CD4-positive, alpha-beta memory T cell (primary cell): ENCODE measurements at places on chromosomes 12 and 14.

DNA sequence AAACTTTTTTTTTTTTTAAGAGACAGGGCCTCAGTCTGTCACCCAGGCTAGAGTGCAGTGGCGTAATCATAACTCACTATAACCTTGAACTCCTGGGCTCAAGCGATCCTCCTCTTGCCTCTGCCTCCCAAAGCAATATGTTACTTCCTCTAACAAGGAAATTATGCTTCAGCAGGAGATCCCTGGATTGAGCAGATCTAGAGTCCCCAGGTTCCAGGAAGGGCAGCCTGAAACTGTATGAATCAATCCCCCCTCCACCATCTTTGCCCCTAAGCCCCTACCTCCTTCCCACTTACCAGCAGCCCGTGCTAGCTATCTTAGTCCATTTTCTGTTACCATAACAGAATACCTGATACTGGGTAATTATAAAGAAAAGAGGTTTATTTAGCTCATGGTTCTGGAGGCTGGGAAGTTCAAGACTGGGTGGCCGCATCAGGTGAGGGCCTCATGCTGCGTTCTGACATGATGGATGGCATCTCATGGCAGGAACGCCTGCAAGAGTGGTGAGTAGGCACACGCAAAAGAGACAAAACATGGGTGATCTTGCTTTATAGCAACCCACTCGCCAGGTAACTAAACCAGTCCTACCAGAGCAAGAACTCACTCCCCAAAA, 5.0 kb downstream of the TAMALIN start:
- no peak for DNase-seq

DNA sequence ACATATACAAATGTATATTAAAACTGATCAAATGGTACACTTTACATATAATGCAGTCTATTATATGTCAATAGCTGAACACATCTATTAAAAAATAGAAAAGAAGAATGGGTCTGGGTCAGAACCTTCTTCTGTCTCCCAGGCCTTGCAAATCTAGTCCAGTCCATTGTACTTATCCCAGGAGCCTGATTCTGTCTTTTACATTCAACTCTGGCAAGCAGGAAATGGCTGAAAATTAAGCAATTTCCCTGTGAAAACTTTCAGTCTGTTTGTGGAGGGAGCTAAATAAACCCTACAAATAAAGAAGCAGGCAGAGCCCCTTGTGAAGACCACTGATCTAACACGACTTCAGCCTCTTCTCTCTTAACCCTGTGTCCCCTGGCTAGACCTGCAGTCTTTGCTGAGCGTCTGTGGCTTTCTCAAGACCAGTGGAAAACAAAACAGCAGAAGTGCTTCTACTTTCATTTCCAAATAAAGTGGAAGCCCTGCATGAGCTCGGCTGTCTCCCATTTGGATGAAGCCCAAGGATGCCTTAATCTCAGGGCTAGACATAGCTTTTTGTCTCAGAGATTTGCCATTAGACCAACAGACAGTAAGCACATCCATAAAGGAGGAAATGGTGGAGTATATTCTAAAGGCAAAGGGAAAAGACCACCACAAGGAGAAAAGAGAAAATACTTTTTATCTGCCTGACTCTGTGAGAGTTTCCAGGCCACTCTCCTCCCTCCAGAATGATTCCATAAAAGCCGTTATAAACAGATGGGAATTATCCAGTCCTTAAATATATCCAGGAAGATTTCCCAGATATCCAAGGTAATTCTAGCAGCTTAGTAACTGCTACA, 48.2 kb downstream of the CRACR2A start:
- DNase-seq = no peak

- no peak for DNase-seq
These were observed 21.4 kb downstream of the ABCB9 start for GRCh38 chr12:122944605-122945592.

GRCh38 chr12:5796171-5796958, 148.7 kb downstream of the ANO2 start:
- DNase-seq = no peak

- DNase-seq = no peak
These were observed 22.6 kb downstream of the GPHB5 start for GRCh38 chr14:63296060-63296563.
